Fibroblast of pulmonary artery (primary cell): ENCODE measurements at places on chromosomes 5 and 9.

DNA sequence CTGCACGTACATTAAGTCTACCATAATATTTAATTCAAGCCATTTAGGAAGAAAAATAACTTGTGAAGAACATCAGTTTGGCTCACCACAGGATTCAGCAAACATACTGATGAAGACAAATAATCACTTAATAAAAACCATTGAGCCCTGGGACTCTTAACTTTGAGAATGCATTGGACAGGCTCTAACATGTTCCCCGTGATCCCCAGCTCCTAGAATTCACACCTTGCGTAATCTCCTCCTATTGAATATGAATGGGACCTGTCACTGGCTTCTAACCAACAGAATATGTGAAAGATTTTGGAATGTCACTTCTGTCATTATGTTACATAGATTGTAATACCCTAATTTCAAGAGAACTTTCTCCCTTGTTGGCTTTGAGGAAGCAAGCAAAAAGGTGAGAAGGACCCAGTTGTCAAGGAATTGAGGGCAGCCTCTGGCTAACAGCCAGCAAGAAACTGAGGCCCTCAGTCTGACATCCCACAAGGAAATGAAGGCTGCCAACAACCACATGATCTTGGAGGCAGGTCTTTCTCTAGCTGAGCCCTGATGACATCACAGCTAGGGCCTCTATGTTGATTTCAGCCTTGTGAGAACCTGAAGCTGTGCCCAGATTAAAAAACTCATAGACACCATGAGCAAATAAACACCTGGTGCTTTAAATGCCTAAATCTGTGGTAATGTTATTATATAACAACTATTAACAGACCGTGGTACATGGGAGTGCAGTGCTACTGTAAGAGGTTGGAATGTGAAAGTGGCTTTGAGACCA is 433.2 kb downstream of the SEMA5A start:
- DNase-seq, result peak; percentile 13

DNA sequence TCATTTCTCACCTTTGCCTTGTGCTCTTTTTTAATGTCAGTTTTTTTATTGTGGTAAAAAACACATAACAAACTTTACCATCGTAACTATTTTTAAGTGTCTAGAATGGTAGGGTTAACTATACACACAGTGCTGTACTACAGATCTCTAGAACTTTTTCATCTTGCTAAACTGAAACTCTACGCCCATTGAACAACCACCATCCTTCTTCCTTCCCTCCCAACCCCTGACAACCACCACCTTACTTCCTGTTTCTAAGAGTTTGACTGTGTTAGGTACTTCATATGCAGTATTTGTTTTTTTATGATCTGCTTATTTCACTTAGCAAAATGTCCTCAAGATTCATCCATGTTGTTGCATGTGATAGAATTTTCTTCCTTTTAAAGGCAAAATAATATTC is 54.9 kb downstream of the PSAT1 start:
- DNase-seq, result no peak

DNA sequence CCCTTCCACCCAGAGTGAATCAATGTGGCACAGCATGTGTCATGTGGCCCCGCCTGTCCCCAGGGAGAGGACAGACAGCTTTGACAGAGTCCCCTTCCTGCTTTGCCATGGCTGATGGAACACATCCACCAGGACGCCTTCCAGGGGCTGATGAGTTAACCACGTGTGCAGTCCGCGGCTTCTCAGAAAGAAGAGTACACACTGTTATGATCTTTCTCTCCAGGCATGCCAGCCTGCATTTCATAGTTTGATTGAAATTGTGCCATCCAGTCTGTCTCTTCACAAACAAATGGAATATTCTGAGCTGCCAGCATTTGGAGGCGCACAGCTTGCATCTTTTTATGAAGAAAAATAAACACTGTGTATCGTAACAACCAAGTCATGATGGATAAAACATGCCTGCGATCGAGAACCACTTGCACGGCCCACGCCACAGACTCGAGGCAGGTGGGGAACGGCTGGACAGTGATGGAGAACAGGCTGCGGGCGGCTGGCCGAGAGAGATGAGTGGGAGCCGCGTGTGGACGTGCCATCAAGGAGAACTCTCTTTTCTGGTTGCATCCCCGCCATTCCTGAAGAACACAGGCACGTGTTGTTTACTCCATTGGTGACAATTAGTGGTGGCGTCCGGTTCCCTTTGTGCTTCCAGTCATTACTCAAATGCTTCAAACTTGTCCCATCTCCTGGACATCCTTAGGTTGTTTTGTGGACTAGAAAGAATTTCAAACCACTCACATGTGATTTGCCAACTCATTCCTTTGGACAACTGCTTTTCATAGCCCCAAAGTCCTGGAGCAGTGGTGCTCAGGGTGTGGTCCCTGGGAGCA is 220.2 kb downstream of the AGTPBP1 start:
- DNase-seq, result no peak

DNA sequence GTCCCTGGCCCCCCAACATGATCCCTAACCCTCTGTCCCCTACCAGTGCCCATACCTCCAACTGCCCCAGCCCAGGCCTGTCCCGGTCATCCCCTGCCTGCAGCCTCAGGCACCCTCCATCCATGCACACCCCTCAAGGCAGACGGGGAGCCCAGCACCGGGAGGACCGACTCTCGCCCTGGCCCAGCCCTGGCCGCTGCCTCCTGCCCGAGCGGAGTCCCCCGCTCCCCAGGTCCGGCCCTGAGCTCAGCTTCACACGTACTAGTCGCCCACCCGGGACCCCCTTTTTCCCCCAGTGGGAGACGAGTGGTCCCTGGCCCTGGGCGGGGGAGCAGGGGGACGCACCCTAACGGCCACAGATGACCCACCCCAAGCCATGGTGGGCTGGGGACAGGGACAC is 49.0 kb upstream of the UBAC1 start:
- DNase-seq, result no peak

- DNase-seq, result no peak
Measured at GRCh38 chr9:13165236-13165945, 114.1 kb downstream of the MPDZ start.

DNA sequence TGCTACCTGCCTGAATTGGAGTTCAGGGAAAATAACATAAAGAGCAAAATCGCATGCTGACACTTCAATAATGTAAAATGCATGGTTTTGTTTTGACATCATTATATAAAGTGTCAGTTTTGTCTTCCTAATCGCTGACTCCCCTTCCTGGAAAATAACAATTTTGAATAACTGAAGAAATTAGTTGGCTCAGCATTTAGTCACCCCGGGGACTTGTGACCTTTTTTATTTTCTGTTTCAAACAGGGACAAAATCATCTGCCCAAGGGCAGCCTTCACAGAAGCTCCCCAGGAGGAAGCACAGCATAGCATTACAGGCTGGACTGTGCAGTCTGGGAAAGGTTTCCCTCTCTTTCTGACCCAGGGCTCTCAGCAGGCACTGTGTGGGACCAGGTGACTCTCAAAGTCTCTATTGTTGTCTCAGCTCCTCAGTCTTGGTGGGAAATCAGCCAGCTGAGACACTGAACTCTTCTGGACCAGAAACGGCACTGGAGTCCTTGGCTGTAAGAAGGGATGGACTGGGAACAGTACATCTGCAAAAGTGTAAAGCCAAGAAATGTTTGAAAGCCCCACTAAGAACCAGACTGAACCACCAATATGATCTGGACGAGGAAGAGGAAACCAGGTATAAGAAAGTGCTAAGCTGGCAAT is 671.3 kb upstream of the KLF4 start:
- no peak for DNase-seq

DNA sequence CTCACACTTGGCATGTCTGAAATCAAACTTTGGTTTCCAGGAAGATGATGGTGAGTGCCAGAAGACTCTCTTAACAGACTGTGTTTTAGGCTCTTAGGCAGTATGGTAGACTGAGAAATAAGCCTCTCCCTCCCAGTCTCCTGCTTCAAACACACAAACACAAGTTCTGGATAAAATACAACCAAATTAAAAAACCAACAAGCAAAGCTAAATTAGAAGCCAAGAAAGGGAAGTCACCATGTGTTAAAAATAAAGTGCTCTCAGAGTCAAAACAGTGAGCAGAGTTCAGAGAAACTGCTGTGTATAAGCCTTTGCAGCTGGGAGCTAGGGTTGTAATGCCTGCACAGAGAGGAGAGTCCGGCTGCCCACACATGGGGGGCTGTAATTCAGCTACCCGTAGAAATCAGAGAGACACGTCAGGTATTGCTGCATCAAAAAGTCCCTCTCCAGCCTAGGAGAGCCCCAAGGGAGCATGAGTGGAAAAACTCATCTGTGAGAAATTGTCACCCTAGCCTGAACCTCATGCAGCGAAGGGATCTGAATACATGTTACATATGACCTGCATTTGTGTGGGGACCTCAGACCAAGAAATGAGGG is 62.6 kb downstream of the ANGPTL2 start:
- no peak for DNase-seq

DNA sequence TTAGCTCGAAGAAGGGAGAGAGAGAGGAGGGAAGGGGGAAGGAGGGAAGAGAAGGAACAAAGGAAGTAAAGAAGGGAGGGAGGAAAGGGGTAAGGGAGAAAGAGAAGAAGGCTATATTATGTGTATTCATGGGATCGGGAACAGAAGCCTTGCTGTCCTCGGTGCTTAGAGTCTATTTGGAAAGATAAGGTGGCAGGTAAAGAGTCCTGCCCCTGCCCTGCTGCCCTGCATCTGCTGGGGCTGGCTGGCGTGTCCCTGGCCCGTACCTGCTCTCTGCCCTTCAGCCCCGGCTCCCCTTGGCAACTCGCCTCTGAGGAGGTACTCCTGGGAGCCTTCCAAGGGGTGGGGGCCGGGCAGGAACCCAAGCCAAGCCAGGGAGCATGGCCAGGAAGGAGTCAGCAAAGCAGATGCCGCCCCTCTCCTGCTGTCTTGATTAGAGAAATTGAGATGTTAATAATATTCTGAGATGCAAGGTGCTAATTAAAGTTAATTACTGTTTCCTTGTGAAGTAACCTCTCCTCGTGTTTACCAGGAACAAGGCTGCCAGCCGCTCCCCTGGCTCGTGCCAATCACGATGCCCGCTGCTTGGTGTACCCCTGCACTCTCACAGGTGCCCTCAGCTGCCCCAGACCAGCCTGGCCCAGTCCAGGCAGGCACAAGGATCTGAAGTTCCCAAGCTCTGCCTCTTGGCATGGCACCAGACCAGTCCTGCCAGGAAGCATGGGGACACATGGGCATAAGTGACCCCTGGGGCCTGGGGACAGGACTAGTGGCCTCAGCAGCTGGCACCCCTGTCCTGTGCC is 36.6 kb downstream of the PCDH1 start:
- no peak for DNase-seq

GRCh38 chr9:83006378-83006777 is 56.6 kb downstream of the RASEF start:
- DNase-seq, result no peak

- DNase-seq, result no peak
Measured at GRCh38 chr9:131275332-131276093, 797 bp downstream of the FAM78A start.

GRCh38 chr5:5042806-5043205 is 97.3 kb upstream of the ADAMTS16 start:
- DNase-seq, result no peak

DNA sequence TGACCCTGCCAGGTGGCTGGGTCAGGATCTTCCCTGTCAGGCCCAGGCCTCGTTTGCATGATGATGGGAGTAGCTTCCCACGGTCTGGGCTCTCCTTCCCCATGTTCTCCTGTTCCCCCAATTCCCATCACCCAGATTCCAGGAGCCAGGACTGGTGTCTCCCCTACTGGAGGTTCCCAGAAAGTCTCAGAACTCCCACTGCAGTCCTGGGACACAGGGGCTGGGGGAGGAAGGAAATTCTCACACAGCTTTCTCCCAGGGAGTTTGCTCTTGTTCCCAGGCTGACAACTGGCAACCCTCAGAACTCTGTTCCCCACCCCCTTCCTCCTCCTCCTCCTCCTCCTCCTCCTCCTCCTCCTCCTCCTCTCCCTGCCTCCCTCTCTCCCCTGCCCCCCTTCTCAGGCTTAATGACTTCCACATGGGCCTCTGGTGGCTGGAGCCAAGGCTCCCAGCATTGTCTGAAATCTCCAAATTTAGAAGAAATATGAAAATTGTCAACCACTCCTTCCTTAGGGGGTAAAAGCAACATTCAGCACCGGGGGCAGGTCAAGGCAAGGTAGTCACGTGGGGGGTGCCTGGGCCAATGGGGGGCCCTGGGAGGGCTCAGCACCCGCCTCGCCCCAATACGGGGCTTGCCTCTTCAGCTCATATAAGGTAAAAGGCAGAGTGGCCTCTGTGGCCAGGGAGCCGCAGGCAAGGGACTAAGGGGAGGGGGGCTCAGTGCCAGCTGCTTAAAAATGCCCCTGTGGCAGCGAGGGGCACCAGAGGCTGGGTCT is 27.3 kb upstream of the IL17B start:
- DNase-seq, result peak; percentile 92

- peak; percentile 84 for DNase-seq
Measured at GRCh38 chr9:32571969-32572899, 725 bp downstream of the NDUFB6 start.

GRCh38 chr9:78053627-78054026 is 22.0 kb upstream of the GNAQ start:
- DNase-seq, result no peak

DNA sequence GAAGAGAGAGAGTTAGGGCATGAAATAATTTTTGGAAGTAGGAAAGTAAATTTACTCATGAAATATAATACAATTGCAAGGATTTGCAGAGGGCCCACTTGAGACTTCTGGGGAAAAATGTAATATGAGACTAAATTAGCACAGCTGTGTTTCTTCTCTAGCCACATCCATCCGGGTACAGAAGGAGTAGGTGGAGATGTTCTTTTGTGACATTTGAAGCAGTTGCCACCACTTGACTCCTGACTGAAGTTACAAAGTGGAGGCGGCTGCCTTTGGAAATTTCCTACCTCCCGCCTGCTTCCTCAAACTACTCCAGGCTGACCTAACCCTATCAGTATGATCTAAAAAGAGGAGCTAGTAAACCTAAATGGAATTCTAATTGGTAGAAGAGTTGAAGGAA is 58.1 kb upstream of the SHISAL2B start:
- peak; percentile 27 for DNase-seq

DNA sequence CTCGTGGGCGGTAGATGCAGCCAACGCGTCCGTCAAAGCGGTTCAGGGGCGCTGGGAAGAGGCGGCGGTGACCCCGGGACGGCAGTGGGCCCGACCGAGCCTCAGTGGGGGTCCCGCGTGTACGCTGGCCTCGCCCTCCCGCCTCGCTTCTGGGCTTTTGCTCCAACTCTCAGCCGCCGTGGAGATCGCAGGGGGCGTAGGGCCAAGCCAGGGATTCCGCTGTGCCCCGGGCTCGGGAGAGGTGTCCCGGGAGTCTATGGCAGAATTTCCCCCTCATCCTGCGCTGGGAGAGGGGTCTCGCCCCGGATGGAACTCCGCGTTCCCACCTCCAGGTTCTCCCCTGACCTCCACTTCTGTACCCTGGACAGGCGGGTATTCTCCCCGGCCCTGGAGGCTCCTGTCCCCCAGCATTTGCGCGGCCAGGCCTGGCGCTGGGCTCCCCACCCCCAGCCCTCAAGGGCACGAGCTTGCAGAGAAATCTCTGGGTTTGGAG is 131.9 kb downstream of the MRPL36 start:
- DNase-seq, result no peak

GRCh38 chr5:125455041-125455440 is 708.6 kb upstream of the ZNF608 start:
- DNase-seq, result peak; percentile 38

GRCh38 chr5:123360910-123361309 is 62.3 kb downstream of the CEP120 start:
- no peak for DNase-seq
